Lower lobe of right lung (tissue), 2 donors: ENCODE measurements at places on chromosomes 7 and 10.
A peak's percentile ranks its signal among the peaks of the same experiment; 100 is the strongest.

DNA sequence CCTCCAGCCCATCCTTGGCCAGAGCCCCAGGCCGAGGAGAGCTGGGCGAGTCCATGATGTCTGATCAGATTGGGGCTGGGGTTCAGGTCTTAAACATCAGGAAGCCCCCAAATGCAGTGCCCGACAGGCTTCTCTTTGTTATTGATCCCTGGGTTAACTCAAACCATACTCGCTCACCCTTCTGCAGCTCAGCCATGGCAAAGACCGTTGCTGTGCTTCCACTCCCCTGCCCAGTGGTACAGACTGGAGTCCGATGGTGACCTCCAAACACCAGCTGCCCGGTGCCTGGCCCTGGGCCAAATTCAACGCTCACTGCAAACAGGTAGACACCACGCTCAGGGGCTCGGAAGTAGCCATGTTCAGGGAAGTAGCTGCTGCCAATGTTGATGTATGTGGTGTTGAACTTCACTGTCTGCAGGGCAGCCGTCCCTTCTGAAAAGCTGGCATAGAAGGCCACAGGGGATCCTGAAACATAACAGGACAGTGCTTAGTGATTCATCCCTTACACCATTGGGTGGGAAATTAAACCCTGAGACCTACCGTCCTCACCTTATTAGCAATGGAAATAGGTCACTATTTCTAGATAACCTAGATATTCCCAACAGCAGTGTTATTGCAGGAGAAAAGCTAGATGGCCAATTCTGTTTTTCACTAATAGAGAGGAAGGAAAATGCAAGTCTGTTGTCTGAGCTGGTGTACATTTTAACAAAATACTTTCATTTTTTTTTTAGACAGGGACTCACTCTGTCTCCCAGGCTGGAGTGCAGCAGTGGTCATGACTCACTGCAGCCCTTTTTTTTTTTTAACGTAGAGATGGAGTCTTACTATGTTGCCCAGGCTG is 20.5 kb downstream of the MMRN2 start:
- DNase-seq: no peak

GRCh38 chr7:32489788-32490126 is 423 bp downstream of the LSM5 start:
- DNase-seq: no peak

DNA sequence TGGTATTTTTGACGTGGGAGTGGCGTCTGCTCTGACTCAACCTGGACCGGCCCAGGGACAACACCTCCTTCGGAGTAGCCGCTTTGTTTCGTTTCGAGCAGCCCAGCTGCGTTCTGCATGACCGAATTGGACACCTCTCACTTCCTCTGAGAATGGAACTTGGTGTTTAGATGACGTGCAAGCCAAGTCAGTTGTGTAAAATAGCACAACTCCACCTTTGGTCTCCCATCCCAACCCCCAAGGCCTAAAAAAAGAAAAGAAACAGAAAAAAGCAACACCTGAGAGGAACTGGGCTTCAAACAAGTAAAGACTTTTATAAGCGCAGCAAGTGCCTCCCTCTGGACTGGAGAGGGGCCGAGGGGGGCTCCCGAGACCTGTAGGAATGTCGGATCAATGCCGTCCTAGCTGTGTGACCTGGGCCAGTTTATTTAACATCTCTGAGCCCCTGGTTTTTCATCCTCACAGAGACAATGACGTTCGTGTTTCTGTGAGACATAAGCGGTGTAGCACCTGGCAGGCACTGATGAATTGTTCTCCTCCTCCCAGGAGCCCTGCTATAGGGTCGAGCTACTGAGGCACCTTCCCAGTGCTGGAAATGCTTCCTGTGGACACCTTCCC is 52.0 kb upstream of the SMNDC1 start:
- DNase-seq: no peak

GRCh38 chr7:84502239-84502638 is 307.6 kb upstream of the SEMA3A start:
- no peak for DNase-seq

DNA sequence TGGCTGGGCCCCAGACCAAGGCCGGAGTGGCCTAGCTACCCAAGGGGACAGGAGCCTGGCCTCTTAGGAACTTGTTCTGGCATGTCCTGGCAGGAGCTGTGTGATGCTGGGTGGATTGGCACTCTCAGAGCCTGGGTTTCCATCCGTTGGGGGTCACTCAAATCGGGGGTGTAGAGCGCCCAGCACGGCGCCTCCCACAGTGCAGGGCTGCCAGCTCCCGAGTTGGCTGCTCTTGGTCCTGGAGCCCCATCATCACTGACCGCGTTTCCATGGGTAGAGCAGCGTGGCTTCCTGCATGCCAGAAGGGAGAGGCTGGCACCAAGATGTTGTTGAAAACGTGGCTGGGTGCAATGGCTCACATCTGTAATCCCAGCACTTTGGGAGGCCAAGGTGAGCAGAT is 70.3 kb downstream of the UNCX start:
- DNase-seq: no peak

DNA sequence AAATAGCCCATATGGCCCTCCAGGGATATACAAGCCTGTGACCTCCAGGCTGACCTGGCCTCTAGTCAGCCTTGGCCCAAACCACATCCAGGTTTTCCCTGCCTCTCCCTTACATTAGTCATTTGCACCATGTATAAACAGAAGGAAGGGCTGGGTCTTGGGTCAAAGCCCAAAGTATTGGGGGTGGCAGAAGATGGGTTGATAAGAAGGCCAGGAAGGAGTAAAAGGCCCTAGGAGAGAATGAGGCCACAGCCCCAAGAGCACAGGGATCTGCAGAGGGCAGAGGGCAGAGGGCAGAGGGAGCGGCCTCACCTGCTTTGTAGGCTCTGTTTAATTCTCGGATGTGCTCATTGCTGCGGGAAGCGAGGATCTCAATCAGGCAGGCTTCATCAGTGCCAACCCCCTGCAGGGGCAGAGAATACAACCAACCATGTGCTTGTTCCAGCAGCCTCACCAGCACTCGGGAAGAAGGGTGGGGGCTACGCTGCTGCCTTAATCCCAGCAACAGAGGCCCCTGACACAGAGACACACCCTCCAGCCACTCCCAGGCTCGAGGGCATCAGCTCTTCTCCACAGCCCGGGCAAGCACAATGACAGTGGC is 31.3 kb downstream of the PLAC9 start:
- DNase-seq: no peak

- no peak for DNase-seq
These were observed 374.6 kb downstream of the SUGCT start for GRCh38 chr7:40509287-40509996.

DNA sequence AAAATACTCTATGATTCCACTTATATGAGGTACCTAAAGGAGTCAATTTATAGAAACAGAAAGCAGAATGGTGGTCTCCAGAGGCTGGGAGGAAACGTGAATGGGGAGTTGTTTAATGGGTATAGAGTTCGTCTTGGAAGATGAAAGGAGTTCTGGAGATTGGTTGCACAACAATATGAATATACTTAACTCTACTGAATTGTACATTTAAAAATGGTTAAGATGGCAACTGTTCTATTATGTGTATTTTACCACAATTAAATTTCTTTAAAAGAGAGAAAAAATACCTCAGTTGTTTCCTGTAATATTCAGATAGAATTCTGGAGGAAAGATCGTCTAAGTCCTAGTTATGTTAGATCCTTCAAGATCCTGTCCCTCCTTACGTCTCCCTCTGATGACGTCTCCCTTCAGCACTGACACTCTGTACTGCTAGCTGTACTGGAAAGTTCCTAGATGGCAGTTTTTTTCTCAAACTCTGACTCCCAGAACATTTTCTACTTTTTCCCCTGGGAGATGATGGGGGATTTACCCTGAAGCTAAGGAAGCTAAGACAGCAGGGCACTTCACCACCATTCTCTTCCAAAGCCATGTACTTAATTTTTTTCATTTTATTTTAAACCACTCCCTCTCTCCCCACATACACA is 53.2 kb upstream of the CAV2 start:
- no peak for DNase-seq

DNA sequence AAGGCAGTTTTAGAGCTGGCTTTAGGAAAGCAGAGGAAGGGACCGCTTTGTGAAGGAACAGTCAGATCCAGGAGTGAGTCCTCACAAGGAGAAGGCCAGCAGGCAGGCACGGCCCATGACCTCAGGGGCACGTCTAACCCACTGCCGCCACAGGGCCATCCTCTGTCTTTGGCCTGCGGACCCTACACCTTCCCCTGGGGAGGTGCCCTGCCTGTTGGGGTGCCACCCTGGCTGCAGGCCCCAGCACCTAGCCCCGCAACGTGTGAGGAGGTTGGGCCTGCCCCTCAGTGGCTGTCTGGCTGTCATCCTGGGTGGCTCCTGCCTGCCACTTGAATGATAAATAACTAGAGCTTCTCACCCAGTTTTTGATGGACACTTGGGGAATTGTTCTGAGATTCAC is 31.0 kb upstream of the TRIM8 start:
- DNase-seq: peak; percentile 27

DNA sequence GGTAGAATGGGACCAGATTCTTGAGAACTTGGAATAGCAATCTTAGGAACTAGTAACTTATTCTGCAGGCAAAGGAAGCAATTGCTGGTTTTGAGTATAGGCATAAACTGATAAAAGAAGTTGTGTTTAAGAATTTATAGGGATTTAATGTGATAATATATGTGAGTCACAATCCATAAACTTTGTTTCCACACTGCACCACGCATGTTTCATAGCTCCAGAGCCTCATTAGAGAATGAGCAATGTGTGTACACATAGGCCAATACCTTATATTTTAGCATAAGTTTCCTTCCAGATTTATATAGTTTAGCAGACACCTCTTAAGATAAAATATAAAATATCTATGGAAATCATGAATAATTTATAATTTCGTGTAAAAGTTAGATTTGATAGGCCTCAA is 175.5 kb upstream of the SEMA3A start:
- no peak for DNase-seq

DNA sequence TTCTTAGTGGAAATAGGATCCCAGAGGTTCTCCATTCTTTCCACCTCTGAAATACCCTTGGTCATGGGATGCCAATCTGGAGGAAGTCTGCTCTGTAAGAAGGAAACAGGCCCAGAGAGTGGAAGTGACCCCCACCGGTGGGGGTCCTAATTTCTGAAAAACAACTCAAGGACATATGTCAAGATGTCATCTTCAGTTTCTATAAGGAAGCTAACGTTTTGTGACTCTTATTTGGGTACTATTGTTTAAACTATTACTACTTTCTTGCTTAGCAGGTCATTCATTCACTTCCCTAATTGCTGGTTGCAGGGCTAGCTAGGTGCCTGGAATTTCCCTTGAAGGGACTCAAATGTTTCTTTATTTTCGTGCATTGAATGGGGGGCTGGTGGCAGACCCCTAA is 1.9 kb upstream of the ZNF775 start:
- no peak for DNase-seq

DNA sequence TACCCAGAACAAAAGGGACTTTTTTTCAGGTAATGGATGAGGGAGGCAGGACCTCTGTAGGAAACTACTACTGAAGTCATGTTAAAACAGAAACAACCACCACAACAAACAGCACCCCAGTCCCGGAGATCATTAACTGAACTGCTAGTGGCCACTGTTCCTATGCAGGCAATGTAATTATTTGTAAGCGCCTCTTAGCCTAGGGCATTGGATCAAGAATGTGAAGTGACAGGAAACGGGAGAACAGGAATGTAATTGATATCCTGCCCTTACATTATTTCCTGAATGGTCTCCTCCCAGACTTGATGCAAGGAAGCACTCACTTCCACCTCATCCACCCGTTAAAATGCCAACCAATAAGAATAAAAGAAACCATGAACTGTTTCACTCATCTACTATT is 16.7 kb upstream of the GAD2 start:
- no peak for DNase-seq
